ENCODE measurements at places on chromosomes 11 and 22. TPM values are rescaled to one million over a fixed set of nuclear protein-coding genes. Genes with fewer than 3 reads are reported as not detected.

The MYOD1 gene
- total RNA-seq, result not detected

DNA sequence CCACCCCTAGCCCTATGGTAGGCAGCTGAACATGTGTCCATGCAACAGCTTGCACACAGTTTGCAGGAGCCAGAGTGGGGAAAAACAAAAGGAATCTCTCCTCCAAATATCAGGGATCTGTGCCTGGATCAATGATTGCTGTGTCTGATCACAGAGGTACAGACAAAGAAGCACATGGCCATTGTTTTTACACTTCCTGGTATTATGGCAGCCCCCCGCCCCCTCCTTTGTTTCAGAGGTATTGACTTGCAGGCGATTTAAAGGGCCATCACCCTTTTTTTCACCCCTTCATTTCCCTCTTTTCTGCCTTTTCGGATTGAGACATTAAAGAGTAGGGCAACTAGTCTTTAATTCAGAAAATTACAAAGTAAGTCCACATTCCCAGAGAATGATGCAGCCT, 453.0 kb upstream of the LUZP2 start:
- DNase-seq, result no peak

GRCh38 chr22:40428796-40429195, 58.4 kb downstream of the SGSM3 start:
- DNase-seq, result no peak

- DNase-seq, result no peak
These were observed 94.3 kb downstream of the ISX start for GRCh38 chr22:35160268-35160667.

DNA sequence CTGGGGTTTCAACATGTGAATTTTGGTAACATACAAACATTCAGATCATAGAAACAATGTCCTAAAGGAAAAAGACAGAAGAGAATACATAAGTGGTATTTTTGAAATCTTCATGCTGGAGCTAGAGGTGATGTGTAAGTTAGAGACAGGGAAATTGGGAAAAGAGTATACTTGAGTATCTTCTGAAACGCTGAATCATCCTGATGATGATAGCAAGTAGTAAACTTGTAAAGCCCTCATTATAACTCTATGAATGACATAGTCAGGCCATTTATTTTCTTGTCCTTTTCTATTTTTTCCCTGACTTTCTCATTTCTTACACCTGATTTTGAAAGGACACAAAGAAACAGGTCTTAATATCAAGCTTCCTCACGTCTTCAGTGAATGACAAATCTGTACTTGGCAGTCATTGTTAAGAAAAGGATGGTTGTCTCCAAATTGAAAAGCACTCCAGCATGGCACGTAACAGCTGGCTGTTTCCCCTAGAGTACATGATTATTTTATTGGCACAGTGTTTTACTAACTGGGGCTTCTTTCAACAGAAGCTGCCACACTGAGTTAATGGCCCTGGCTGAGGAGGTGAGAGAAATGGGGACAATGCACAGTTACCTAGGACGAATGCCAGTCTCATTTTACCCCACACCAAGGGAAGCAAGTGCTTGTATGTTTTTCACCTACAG, 140.7 kb upstream of the CTSC start:
- DNase-seq, result no peak

The OR52I1 gene
- total RNA-seq, result not detected

- DNase-seq, result no peak
These were observed 134.4 kb upstream of the NCAM1 start for GRCh38 chr11:112826788-112827187.

- no peak for DNase-seq
These were observed 53.5 kb downstream of the COMMD9 start for GRCh38 chr11:36235750-36236149.

DNA sequence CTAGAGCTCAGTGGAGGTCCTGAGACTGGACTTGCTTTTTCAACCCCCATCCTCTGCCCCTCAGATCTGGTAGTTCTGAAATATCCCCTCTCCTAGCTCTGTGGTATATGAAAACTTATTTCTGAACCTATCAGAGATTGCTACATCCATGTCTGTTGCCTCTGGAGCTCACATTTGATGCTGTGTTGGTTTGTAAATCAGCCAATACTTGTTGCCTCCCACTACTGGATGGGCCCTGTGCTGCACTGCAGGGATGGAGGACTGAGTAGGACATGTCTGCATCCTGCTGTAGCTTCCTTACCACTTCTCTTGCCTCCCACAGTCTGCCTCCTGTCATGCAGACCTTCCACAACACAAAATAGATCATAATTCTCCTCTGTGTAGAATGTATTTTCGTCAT, 5.2 kb downstream of the OLFML1 start:
- DNase-seq, result no peak

GRCh38 chr22:39724857-39725256, 154.3 kb downstream of the CACNA1I start:
- DNase-seq, result no peak

The CRYBB3 gene
- not detected for total RNA-seq

- peak; percentile 78 for DNase-seq
These were observed 60.2 kb downstream of the SMIM38 start for GRCh38 chr11:69215784-69216415.

DNA sequence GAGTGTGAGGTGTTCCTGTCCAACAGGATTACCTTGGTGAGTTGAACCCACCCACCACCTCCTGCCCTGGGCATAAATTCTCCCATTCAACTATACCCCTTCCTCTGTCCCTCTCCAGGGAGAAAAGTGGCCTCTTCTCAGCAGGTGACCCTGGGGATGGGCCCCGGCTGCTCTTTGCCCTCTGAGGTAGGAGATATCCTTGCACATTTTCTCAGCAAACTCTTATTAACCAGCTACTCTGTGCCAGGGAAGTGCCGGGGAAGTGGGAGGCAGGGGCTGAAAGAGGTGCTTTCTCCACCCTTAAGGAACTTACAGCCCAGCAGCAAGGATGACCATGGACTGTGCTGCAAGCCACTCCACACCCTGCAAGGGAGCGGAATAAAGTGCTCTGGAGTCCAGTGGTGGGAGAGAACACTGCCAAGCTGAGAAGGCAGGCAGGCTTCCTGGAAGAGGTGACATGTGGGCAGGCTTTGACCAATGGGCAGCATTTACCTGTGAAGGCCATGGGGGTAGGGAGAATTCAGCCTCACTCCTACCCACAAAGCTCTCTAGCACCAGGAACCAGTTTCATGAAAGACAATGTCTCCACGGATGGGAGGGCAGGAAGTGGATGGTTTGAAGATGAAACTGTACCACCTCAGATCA, 21.9 kb upstream of the OAF start:
- DNase-seq, result no peak

The PRG2 gene
- total RNA-seq, result not detected

The SLC37A2 gene
- total RNA-seq, result 0.79 TPM

DNA sequence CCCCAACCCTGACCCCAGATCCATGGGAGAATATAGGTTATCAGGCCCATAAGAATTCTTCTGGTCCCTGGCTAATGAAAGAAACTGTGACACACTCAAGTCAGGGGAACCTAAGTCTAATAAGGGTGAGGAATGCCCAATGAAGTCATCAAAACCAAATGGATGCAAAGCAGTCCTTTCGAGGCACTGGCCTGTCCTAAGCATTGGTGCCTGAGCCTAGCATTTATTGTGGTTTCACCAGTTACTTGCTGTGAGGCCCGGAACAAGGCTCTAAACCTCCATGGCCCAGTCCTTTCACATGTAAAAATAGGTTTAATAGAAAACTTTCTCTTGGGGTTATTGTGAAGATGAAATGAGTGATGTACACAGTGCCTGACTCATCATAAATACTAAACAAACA, 712.6 kb downstream of the DLG2 start:
- DNase-seq, result no peak

GRCh38 chr22:25990940-25991339, 178.3 kb upstream of the SEZ6L start:
- DNase-seq, result no peak

The FADD gene
- total RNA-seq, result 91.0 TPM

DNA sequence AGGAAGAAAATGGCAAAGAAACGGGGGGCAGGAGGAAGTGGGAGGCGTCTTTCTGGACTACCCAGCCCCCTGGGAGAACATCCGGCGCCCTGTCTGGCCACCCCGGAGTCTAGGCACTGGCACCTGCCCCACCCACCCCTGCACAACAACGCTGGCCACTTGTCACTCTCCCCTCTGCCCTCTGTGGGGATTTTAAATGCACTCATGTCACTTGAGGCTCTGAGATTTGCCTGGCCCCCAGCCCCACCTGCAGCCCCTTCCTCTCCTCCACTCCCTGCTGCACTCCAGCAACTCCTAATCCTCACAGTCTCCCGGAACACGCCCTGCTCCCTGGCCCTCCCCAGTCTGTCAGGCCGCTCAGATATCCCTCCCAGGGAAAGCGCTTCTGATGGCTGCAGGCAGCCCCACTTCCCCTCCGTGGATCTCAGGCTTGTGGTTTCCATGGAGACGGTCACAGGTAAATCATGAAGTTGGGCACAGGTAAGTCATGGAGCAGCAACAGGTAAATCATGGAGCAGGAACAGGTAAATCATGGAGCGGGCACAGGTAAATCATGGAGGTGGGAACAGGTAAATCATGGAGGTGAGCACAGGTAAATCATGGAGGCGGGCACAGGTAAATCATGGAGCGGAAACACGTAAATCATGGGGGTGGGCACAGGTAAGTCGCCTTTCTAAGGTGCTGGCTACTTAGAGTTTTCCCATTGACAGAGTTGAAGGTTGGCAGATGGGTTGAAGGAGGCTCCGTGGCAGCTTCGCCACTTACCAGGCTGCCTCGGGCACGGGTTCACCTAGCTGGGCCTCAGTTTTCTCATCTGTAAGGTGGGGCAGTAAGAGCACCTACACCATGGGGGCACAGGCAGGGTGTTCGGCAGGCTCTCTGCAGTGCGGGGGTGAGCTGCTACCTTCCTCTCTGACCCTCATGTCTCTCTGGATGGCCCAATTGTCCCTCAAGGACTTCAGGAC, 79.0 kb upstream of the SHISAL1 start:
- DNase-seq, result no peak

DNA sequence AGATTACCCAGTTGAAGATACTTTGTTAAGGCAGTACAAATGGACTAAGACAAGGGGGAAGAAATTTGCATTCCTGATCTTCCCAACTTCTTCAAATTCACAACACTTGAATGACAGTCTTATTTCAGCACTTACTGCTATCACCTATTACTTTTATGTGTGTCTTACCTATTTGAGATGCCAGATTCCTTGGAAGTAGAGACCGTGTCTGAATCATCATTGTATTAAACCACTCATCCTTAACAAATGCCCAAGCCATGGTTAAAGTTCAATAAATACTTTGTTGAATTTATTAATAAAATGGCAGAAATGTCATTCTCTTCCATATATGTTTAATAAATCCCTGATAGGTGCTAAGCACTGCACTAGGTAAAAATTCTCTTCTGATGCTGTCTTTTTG, 18.3 kb downstream of the SC5D start:
- no peak for DNase-seq

DNA sequence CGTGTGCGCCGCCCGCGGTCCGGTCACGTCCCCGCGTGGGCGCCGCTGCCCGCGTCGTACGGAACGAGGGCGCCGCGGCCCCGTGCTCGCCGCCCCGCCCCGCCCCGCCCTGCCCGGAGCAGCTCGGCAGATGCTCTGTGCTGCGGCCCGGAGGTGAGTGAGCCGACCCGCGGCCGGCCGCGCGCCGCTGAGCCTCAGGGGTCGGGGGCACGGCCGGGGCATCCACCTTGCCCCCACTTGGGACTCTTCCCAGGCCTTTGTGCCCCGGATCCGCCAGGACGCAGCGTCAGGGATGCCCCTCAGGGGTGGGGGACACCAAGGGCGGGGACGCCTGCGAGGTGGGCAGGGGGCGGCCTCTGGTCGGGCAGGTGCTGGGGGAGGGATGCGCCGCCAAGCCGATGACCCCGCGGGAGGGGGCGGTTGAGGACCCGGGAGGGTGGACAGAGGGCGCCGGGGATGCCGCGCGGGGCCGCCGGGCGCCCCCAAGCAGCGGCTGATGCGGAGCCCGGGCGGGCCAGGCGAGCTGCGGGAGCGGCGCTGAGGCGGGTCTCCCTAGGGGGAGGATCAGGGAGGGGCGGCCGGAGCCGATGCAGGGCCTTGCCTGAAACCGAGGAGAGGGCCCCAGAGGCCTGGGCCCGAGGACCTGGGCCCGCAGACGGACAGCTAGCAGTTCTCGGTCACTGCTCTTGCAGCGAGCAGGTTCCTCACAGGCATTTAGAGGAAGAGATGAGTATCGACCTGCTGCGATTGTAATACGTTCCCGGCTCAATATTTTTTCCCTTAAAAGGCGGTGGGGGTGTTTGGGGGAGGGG, at the start of gene GNAZ:
GNAZ (plus strand) TSS at position 102 of the 812 bp plus-strand sequence. CDS start 25,177 bp downstream, outside the sequence.
- DNase-seq, result peak; percentile 44

The ROBO3 gene
- total RNA-seq, result 19.3 TPM

The TBX10 gene
- not detected for total RNA-seq

DNA sequence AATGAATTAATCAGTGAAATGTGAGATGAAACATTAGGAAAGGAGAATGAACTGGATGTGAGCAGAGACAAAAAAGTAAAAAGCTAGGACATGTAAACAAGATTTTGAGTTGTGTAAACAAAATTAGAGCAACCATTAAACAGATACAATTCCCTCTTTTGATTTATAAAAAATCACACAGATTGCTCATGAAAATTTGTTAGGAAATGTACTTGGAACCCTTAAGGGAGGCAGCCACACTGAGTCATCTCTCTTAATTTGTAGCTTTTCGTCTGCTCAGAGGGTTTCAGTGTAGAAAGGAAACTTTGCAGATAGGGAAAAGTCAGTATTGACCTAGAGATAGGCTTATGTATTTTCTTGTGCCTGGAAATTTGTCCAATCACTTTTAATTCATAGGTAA, 49.6 kb upstream of the ME3 start:
- no peak for DNase-seq

- DNase-seq, result no peak
These were observed 9.1 kb upstream of the TAGLN start for GRCh38 chr11:117189941-117190544.

GRCh38 chr11:134683860-134684259, 271.8 kb upstream of the B3GAT1 start:
- no peak for DNase-seq

GRCh38 chr11:71250523-71251150, 1.7 kb downstream of the SHANK2 start:
- DNase-seq, result no peak

GRCh38 chr22:20469110-20469868, 26.3 kb downstream of the KLHL22 start:
- DNase-seq, result no peak

- no peak for DNase-seq
These were observed 1.2 kb downstream of the BID start for GRCh38 chr22:17772958-17773605.

- no peak for DNase-seq
These were observed 51.8 kb downstream of the KCNQ1OT1 start for GRCh38 chr11:2647953-2648352.

All from MG63 (cell line).